NCI-H345 (cell line): ENCODE measurements at places on chromosomes 5 and 9.

GRCh38 chr9:133948561-133949485, 43.3 kb downstream of the VAV2 start:
- DNase-seq = no peak

DNA sequence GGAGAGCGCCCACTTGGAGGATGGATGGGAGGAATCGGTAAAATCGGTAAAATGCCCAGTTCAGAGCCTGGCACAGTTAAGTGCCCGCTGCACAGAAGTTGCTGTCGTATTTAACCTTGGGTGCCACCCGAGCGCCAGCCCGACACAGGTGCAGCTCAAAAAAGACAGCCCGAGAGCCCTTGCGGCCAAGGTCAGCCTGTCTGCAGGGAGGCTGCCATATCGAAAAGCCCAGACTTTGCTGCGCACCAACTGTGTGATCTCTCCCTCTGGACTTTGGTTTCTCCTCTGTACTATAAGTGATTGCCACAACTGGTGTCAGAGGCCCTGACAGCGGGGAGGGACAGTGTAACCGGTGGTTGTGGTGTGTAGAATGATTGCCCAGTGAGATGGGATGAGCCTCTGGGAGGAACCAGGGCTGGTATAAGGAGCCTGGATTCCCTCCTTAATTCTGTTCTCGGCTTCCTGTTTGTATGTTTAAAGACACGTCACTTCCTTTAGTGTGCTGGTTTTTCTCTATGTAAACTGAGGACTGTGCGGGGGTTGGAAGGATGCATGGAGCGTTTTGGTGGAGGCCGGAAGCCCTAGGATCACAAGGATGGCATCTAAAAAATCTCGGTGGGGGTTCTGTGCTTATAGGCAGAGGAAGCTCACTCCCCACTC, 792 bp downstream of the NTMT1 start:
- no peak for DNase-seq

GRCh38 chr9:115972843-115973595, 180.6 kb upstream of the PAPPA start:
- DNase-seq = no peak

DNA sequence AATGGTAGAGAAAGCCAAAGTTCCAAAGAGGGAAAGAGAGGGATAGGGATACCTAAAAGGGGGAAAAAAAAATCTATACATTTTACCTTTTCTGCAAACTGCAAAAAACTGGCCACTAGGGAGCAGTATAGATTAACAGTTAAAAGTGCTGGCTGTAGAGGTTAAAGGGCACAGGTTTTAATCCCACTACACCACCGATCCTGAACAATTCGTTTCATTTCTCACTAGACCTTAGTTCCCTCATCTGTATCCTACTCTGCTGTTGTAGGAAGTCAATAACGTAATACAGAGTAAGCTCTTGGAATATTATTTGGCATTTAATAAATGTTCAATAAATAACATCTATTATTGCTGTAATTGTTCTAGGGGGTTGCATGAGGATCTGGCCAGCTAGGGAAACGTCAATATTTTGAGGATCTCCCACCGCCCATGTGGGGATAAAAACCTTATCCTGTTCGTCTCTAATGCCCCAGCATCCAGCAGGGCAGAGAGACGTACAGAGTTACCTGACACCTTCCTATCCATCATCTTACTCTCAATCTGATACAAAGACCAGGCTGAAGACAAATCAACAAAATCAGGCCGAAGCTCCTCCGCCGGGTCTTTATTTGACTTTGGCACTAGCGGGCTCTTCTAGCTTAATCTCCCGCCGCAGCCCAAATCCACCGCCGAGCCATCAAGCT, 757 bp downstream of the CDC26 start:
- DNase-seq = peak; percentile 73

- DNase-seq = peak; percentile 63
Measured at GRCh38 chr5:64505769-64506566, at the start of gene RGS7BP. Gene RGS7BP (plus strand): TSS chr5:64506015. CDS start chr5:64506625, 610 bp downstream.

DNA sequence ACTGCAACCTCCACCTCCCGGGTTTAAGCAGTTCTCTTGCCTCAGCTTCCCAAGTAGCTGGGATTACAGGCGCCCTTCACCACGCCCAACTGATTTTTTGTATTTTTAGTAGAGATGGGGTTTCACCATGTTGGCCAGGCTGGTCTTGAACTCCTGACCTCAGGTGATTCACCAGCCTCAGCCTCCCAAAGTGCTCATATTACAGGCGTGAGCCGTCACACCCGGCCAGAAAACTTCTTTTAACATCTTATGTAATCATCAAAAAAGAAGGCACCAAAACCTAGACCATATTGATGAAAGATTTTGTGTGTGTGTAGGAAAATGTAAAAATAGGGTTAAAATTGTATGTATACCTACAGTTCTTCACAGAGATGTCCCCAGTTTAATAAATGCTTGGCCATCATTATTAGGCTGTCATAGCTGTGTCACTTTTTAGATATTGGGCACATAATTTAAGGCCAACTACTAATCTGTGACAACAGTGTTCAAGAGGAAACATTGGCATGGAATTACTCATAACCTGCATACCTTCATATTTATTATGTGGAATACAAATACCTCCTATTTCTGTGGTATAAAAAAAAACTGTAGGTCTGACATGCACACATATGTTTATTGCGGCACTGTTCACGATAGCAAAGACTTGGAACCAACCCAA, 44.4 kb downstream of the RAD50 start:
- DNase-seq = no peak

DNA sequence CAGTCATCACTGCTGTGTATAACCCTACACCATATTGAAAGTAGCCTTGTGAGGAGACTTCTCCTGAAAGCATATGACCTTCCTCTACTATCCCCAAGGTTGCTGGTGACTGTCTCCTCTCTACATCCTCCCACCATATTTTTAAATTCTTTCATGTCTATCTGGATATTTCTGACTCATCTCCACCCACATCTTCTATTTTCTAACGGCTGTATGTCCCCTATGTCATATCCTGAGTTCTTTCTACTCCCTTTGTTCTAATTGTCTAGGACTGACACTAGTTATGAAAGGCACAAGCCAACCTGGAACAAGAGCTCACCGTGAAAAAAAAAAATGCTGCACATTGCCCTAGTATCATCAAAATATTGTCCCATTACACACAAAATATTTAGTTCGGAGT, 218.3 kb upstream of the ZNF462 start:
- DNase-seq = no peak

DNA sequence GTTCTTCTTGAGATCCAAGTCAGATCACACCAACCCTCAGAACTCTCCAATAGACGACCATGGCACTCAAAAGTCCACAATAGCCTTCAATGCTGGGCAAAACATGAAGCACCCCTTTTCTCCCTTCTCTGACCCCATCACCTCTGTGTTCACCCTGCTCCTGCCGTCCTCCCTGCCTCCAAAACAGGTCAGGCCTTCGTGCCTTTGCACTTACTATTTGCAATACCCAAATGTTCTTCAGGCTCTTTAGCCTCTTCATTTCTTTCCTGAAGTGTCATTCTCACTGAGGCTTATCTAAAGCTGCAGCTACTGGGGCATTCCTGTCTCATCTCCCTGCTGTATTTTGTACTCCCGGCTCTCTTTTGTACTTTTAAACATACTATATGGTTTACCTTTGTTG, 2.0 kb upstream of the ROPN1L start:
- DNase-seq = no peak

- peak; percentile 11 for DNase-seq
Measured at GRCh38 chr5:128905568-128906110, 59.6 kb upstream of the SLC27A6 start.

DNA sequence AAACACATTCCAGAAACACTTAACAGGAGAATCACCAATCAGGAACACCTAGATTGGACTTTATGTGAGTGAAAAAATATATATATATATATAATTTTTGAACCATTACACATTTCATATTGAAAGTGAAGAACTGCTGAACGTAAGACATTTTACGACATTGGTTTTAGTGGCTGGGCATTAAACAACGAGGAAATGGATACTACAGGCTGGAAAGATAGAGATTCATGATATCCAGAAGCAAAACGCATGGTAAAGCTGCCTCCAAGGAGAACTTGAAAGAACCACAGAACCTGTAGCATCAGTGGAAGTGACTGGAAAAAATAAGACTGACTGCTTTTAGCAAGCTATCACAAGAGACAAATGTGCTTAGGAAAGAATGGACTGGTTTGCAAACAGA, 13.2 kb upstream of the NDUFS4 start:
- DNase-seq = no peak

DNA sequence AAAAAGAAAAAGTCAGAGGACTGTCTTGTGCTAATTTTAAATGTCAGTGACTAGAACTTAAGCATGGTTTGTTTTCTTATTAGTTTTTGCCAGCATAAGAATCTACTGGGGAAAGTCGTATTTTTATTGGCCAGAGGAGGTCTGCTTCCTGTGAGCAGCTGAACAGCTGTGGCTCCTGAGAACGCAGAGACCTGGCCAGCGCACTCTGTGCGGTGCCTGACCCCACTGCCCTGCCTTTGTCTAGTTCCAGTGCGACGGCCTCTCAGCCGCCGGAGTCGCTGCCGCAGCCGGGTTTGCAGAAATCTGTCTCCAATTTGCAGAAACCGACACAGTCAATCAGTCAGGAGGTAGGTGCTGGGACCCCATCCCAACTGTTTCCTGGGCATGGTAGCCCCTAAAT, 42.5 kb downstream of the PRRC2B start:
- DNase-seq = no peak

GRCh38 chr5:93236807-93237421, 344.1 kb downstream of the NR2F1-AS1 start:
- DNase-seq = no peak

DNA sequence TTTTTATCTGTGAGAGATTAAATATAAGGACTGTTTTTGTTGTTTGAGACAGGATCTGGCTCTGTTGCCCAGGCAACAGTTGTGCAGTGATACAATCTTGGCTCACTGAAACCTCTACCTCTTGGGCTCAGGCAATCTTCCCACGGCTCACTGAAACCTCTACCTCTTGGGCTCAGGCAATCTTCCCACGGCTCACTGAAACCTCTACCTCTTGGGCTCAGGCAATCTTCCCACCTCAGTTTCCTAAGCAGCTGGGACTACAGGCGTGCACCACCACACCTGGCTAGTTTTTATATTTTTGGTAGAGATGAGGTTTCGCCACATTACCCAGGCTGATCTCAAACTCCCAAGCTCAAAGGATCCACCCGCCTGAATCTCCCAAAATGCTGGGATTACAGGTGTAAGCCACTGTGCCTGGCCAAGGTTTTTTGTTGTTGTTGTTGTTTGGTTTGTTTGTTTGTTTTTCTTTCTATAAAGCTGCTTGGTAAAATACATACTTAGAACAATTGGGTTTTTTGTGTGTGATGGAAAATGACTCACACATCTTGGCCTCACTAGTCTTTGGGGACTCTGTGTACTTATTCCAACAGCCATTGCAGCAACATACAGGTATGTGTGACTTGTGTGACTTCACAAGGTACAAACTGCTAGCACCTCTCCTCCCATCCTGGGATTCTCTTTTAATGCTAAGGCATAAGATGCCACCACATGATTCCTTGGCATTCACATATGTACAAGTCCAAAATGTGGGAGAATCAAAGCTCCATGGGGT, 36.5 kb upstream of the RASA1 start:
- DNase-seq = no peak

GRCh38 chr5:68661237-68661636, 432.6 kb upstream of the SLC30A5 start:
- no peak for DNase-seq

DNA sequence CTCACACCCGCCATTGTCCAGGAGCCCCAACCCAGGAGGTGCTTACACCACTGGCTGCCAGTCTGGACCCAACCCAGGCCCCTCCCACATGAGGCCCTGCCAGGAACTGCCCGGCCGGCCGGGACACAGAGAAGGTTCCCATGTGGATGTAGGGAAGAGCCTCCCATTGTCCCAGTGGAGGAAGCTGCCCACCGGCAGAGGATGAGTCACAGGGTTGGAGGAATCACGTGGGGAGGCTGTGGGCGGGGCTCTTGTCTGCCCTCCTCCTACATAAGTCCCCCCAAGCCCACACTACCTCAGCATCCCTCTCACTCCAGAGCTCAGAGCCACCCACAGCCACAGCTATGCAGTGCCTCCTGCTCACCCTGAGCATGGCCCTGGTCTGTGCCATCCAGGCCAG, 26.1 kb downstream of the PAEP start:
- DNase-seq = no peak

- no peak for DNase-seq
Measured at GRCh38 chr5:85388770-85389169, 1004.1 kb upstream of the EDIL3 start.

GRCh38 chr5:173314166-173314952, 13.9 kb downstream of the STC2 start:
- DNase-seq = no peak
